Activated T-helper 2 cell treated with anti-CD3 and anti-CD28 coated beads, Interferon-gamma antibody, Interleukin-2, Interleukin-4, amounts not matched to agents 10 μg/mL and 5 μg/mL and 100 μg/mL, durations not matched to agents 14 hours and 24 hours and 36 hours (primary cell): ENCODE measurements at places on chromosomes 3 and 15.
A peak's percentile ranks its signal among the peaks of the same experiment; 100 is the strongest.

GRCh38 chr3:50212502-50212901 lies 7.4 kb downstream of the SLC38A3 start:
- DNase-seq, result no peak
- H3K36me3 ChIP-seq, result no peaks in the 10 kb centered on the region
- no peak overlapping the region for H3K27ac ChIP-seq
- H3K4me3 ChIP-seq, result no peak overlapping the region

DNA sequence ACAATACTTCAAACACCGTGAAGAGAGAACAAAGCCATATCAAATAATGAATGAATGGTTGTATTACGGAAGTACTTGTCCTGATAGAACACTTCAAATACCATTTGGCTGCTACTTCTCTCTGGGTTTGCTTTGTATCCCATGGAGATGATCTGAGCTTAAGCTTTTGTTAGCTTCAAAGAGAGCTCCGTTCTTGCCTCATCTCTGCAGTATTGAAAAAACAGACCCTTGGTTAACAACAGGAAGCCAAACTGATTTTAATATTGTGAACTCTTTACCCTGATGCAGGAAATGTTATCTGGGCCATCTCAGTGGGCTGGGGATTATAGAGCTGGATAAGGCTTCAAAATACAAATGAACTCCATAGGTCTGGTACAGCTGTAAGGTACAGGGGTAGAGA lies 101.0 kb downstream of the CHL1 start:
- H3K36me3 ChIP-seq, result no peaks in the 10 kb centered on the region
- H3K4me3 ChIP-seq, result no peak overlapping the region
- no peak for DNase-seq
- H3K4me1 ChIP-seq, result no peaks in the 10 kb centered on the region

DNA sequence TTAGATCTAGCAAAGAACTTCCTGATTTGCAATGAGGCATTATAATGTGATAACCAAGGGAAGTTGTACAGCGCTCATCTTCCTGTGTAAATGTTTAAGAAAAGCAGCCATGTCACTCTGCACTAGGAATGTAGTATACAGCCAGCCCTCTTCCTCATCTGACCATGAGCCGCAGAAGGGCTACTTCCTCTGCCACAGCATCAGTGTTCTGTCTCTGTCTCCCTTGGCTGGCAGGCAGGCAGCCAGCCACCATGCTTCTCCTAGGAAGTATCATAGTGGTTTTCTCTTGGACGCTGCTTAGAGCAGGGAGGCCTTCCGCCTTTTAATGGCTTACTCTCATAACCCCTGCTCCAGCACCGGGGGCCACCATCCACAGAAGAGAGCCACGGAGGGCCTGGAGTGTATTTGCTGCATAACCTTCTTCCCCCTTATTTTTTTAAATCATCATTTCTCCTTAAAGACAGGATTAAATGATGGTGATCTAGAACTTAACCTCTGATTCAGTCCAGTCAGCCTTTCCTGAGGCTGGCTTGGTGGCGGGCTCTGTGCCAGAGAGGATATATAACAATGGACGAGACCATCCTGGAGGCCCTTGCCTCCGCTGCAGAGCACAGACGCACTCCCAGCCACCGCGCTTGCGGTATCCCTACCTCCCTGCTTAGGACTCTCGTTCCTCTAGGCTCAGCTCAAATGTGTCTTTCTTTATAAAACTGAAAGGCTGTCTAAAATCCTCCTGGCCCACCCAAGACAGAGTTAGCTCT lies 57.3 kb upstream of the PLXNA1 start:
- no peak for DNase-seq
- H3K36me3 ChIP-seq, result no peaks in the 10 kb centered on the region
- H3K4me3 ChIP-seq, result no peak overlapping the region

DNA sequence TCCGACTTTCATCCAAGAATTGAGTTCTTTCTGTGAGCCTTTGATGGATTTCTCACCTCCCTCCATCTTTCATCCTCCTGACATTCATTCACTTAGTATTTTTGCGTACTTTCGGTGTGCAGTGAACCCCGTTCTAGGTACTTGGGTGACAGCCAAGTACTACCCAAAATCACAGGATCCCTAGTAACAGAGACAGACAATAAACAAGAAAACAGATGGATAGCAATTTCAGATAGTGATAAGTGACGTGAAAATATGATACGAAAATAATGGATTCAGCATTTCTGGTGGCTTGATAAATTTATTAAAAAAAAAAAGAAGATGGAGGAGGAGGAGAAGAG lies 264 bp upstream of the CMTM6 start:
- DNase-seq, result no peak
- H3K36me3 ChIP-seq, result peaks cover 24% of the 10 kb centered on the region
- peaks cover 4% of the 10 kb centered on the region for H3K27me3 ChIP-seq
- peak overlapping the region; percentile 94 for H3K4me3 ChIP-seq

DNA sequence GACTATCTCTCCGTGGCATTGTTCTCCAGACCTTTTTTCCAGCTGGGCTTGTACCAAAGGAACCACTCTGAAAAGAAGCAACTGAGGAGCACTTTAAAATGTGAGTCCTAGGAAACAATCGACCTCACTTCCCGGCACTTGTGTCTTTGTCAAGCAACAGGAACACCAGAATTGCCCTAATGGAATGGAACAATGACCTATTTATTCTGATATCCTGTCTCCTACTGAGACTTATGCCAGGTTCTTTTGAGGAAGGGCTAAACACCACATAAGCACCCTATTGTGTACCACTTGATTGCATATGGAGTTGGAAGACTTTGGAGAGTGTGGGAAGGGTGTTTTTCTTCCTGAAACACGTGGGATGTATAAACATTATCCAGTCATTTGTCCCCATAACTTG lies 56.8 kb upstream of the TGFBR2 start:
- peaks cover 9% of the 10 kb centered on the region for H3K4me1 ChIP-seq
- no peak for DNase-seq
- H3K27ac ChIP-seq, result no peak overlapping the region
- H3K4me3 ChIP-seq, result no peak overlapping the region
- no peaks in the 10 kb centered on the region for H3K27me3 ChIP-seq

- H3K4me1 ChIP-seq, result peaks cover 16% of the 10 kb centered on the region
- DNase-seq, result no peak
- peaks cover 74% of the 10 kb centered on the region for H3K36me3 ChIP-seq
- H3K4me3 ChIP-seq, result no peak overlapping the region
- H3K27me3 ChIP-seq, result no peaks in the 10 kb centered on the region
Observed at GRCh38 chr15:74449643-74450205, 11.2 kb downstream of the UBL7 start.

DNA sequence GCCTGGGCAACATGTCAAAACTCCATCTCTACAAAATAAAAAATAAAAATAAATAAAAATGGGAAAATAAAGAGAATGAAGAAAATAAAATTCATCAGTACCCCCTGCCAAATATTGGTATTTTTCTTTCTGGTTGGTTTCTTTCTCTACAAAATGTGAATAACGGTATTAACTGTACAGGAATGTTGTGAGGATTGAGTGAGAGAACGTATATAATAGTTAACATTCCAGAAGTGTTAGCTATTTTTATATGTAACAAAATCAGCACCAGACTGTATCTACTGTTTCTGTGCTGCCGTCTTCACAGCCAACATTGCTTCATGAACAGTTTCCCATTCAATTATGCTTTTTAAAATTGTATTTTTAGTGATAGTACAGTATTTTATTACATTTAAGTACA lies 25.5 kb upstream of the RNU6-1 start:
- DNase-seq, result no peak
- no peak overlapping the region for H3K27ac ChIP-seq
- peaks cover 16% of the 10 kb centered on the region for H3K27me3 ChIP-seq
- peaks cover 4% of the 10 kb centered on the region for H3K4me1 ChIP-seq
- no peaks in the 10 kb centered on the region for H3K36me3 ChIP-seq

DNA sequence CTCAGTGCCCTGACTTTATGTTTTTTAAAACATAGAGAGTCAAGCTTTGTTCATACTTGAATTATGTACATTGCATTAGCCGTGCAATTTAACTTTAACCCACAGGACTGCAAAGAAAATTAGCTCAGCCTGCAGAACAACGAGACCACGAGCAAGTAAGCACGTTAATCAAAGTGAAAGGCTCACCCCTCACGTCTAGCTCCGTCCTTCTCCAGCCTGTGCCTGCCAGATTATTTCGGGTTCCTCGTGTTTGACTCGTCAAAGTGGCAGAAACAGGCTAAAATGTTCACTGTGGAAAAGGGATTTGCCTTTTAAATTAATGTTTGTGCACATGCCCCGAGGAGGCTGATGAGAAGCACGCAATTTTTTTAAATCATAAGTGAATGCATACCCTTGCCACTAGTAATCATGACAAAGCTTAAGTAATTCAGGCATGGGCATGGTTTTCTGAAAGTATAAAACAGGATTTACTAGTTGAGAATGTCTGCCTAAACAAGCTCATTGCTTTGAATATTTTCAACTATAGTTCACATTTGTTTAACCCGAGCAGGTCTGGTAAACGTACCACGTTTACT lies 15.3 kb downstream of the ZBTB38 start:
- peaks cover 6% of the 10 kb centered on the region for H3K27me3 ChIP-seq
- H3K4me1 ChIP-seq, result peaks cover 9% of the 10 kb centered on the region
- H3K36me3 ChIP-seq, result no peaks in the 10 kb centered on the region
- H3K27ac ChIP-seq, result no peak overlapping the region

- H3K27me3 ChIP-seq, result no peaks in the 10 kb centered on the region
- no peak overlapping the region for H3K4me3 ChIP-seq
- H3K4me1 ChIP-seq, result no peaks in the 10 kb centered on the region
Observed at GRCh38 chr3:143506190-143506589, 342.1 kb downstream of the SLC9A9 start.
